ENCODE measurements at places on chromosomes 2 and 18.

- no peak for DNase-seq
Observed at GRCh38 chr2:68767996-68768395, 33.4 kb downstream of the ARHGAP25 start.

DNA sequence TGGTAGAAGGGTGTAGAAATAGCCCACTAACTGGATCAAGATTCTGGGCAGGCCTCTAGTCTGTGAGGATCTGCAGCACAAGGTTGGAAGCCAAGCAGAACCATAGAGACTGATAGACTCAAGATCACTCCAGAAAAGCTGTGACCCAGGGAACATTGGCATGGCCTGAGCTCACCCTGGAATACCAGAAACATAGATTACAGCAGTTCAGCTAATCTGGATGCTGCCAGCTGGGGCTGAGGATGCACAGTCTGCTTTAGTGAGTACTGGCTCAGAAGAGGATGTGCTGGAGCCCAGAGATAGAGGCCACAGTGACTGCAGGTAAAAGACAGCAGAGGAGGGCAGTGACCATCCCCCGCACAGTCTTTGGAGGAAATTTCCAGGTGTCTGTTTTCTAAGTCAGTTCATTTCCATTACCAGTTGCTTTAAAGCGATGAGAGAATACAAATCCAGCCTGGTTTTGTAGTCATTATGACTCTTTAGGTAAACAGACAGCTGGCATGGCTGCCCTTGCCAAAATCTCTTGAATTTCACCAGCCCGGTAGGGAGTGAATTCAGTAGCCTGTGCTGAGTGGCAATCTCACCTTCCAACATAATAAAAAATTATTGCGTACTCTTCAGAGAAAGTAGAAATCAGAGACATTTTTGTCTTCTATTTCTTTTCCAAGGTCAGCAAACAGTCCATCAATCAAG, 119.2 kb downstream of the ANTXR1 start:
- no peak for DNase-seq

- DNase-seq = no peak
Observed at GRCh38 chr2:163436963-163437362, 298.8 kb downstream of the FIGN start.

DNA sequence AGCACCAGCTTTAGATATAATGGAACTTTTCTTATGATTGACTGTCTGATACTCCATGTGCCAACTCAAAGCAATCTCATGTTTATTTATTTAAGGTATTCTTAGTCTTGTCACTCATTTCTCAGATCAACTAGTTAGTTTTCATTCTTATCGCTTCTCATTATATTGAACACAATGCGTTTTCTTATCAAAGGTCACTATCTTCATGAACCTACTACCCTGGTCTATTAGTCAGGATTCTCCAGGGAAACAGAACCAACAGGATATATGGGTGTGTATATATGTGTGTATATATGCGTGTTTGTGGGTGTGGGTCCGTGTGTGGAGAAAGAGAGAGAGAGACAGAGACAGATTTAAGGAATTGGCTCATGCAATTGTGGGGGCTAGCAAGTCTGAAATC, 619.9 kb downstream of the ZEB2 start:
- DNase-seq = no peak

DNA sequence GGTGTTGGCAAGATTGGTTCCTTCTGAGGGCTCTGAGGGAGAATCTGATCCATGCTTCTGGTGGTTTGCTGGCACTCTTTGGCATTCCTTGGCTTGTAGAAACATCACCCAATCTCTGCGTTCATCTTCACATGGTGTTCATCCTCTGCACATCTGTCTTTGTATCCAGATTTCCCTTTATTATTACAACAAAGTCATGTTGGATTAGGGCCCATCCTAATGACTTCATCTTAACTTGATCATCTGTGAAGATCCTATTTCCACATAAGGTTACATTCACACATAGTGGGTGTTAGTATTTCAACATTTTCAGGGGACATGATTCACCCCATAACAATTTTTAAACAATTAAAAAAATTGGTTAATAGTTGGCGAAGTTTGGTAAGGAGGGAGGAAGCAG, 177.4 kb upstream of the CWC22 start:
- DNase-seq = no peak

GRCh38 chr18:27838225-27838624, 338.7 kb downstream of the CDH2 start:
- no peak for DNase-seq

DNA sequence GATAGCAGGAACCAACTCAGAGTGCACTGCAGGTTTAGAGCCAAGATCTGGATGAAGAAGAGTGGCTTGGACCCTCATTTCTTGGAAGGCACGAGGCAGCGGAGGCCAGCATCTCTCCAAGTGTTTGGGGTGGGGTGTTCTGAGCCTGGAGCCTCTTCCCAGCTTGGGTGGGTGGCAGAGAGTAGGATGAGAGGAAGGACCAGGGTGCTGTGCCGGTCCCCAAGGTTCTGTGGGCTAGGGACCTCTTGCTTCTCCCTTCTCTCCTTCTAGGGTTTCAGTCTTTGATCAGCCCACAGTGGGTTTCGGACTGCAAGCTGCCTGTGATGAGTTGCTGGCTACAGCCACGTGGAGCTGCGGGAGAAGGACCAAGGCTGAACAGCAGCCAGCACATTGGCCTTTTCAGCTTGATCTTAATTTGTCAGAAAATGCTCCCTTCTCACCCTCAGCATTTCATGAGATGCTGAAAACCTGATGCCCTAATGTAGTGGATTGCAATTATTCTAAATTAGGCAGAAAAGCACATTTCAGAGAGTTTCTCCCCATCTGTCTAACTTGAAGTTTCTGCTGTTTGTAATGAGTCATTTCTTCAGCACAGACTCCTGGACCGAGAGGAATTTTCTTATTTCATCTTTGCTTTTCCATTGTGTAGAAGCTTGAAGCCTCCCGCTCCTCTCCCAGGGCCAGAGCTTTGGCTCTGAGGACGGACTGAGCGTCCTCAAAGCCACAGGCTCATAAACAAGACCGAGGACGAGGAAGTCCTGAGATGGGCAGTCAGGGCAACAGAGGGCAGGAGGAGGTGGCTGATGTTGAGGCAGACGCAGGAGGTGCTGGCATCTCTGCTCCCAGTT, 99.1 kb upstream of the HDAC4 start:
- no peak for DNase-seq

GRCh38 chr2:215110918-215111317, 27.5 kb downstream of the ABCA12 start:
- DNase-seq = no peak

DNA sequence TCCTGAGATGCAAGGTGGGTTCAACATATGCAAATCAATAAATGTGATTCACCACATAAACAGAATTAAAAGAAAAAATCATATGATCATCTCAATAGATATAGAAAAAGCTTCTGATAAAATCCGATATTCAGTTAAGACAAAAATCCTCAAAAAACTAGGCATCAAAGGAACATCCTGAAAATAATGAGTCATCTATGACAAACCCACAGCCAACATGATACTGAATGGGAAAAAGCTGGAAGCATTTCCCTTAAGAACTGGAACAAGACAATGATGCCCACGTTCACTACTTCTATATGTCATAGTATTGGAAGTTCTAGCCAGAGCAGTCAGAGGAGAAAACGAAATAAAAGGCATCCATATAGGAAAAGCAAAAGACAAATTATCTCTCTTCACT, 80.4 kb downstream of the MYO3B start:
- DNase-seq = no peak

GRCh38 chr2:224722250-224722649, 6.1 kb upstream of the CCDC195 start:
- DNase-seq = no peak

DNA sequence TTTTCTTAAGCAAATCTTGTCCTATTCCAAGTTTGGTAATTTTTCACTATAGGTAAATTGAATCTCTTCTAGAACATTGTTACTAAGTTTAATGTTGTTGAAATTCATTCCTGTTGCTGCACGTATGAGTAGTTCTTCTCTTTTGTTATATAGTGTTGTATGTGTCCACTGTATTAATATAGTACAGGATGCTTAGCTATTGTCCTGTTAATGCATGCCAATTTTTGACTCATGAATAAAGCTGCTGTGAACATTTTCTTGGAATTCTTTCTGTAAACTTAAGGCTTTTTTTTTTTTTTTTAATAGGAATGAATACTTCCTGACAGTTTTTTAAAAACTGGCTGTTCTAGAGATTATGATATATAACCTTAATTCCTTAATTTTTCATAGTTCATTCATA, 326.9 kb downstream of the SLC4A3 start:
- DNase-seq = no peak

All from neural crest cell (in vitro differentiated cells).